MG63 (cell line): ENCODE measurements at places on chromosomes 11 and 22.

DNA sequence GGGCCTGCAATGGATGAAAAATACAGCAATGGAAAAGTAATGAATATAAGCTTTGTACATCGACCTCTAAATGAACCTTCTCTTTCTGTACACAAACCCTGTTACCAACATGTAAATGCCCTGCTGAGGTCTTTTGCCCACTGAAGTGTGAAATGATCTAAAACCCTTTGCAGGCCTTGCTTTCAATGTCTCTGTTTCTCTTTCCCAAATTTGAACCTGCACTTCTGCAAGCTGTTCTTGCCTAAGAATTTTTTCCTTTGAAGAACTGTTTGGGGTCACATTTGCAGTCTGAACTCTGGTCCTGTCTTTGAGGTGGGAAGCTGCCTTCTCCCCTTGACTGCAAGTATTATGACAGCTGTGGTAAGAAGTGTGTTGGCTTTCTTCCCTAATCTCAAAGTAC is 1237.1 kb downstream of the FAM181B start:
- no peak for DNase-seq

DNA sequence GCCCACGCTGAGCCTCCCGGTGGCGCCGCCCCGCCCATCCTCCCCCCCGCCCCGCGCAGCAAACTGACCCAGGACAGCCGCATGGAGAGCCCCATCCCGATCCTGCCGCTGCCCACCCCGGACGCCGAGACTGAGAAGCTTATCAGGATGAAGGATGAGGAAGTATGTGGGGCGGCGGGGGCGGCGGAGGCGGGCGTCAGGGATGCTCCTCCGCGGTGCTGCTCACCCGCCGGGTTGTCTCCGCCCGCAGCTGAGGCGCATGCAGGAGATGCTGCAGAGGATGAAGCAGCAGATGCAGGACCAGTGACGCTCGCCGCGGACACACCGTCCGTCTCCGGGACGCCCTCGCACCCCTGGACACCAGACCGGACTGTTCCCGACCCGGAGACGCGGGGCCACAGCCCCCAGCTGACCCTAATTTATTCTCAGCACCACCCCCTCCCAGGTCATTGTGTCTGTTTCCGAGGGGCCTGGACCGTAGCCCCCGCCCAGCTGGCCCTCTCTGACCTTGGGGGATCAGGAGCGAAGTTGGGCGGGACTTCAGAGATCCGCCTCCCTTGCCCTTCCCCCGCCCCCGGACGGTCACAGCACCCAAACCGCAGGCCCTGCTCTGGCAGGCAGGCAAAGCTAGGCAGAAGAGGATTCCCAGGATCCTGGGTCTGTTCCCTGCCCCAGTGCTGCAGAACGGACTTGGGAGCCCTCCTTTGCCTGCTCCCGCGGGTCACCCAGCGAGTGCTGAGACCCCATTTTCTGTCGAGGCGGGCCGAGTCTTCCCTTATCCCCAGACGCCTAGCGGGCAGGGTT is 959 bp upstream of the GP1BB start:
- DNase-seq, result no peak

- no peak for DNase-seq
Measured at GRCh38 chr11:109606256-109606655, 184.3 kb downstream of the C11orf87 start.

GRCh38 chr11:65436412-65437032 is 13.9 kb downstream of the NEAT1 start:
- DNase-seq, result no peak

- no peak for DNase-seq
Measured at GRCh38 chr11:44078794-44079193, 12.7 kb downstream of the ACCS start.

GRCh38 chr11:10318527-10318802 is 13.6 kb downstream of the ADM start:
- DNase-seq, result peak; percentile 48

DNA sequence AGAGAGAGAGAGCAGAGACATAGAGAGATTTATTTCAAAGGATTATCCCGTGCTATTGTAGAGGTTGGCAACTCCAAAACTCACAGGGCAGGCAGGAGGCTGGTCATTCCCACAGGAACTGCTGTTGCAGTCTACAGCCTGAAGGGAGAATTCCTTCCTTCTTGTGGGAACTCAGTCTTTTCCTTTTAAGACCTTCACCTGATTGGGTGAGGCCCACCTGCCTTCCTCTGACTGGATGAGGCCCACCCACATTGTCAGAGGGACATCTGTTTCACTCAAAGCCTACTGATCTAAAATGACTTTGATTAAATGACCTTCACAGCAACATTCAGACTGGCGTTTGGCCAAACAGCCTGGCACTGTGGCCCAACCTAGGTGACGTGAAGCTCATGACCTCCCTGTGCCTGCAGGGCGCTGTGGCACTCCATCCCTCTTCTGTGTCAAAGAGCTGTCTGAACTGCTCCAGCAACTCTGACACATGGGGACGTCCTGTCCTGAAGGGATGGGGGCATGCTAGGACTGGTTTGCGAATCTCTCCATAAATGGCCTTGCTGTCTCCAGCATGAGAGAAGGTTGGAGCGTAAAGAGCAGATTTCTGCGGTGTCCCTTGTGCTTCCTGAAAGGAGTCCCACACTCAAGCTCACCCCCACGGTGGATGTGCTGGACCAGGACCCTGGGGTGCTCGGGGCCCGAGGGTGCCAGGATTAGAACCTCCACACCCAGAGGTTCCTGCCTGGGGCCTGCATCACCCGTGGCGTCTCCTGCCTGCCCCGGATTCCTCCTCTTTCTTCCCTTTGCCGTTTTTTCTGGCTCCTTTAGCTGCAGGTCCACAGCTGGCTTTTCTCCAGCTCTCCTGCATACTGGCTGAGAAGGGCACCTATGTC is 20.7 kb downstream of the KRTAP5-5 start:
- no peak for DNase-seq

GRCh38 chr22:23684026-23684425 is 6.8 kb upstream of the RGL4 start:
- no peak for DNase-seq

GRCh38 chr11:12086271-12087074 is 23.9 kb upstream of the MICAL2 start:
- peak; percentile 74 for DNase-seq

DNA sequence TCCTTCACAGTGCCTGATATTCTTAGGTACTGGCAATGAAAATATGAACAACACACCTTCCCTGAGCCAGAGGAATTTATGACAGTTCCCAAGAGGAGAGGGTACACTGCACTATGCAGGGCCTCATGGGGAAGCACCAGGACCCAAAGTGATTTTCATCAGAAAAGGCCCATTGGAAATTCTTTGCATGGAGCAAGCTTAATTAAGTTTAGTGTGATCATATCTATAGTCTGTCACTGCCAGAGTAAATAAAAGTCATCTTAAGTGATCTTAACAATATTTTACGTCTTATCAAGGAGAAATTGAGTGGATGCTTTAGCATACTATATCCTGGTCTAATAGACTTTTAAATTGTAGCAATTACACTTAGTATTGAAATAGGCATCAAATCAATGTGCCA is 86.5 kb downstream of the ACER3 start:
- DNase-seq, result no peak

DNA sequence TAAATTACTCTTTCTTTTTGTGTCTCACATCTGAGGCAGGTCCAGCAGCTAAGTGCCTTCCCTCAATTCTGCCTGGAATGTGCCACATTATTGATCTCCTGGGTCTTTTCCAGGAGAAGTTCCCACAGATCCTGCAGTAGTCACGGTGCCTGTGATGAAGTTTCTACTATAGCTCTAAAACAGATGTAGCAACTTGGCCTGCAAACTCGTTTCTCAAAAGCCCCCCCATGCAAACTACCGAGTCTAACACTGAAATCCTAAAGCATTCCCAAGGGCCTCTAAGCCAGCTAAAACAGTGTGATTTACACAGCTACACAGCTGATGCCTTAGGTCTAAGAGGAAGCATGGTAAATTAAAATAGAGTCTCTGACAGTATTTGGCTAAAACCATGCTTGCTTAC is 54.3 kb downstream of the DDI1 start:
- no peak for DNase-seq
